ENCODE measurements at places on chromosomes 5 and 9. TPM values are rescaled to one million over a fixed set of nuclear protein-coding genes. Genes with fewer than 3 reads are reported as not detected.
A peak's percentile ranks its signal among the peaks of the same experiment; 100 is the strongest.

- no peak for DNase-seq
These were observed 97.6 kb upstream of the GRHPR start for GRCh38 chr9:37324691-37325490.

GRCh38 chr5:1794901-1795290 is 4.7 kb downstream of the MRPL36 start:
- DNase-seq = no peak

GRCh38 chr9:83144492-83144891 is 81.5 kb upstream of the RASEF start:
- DNase-seq = no peak

DNA sequence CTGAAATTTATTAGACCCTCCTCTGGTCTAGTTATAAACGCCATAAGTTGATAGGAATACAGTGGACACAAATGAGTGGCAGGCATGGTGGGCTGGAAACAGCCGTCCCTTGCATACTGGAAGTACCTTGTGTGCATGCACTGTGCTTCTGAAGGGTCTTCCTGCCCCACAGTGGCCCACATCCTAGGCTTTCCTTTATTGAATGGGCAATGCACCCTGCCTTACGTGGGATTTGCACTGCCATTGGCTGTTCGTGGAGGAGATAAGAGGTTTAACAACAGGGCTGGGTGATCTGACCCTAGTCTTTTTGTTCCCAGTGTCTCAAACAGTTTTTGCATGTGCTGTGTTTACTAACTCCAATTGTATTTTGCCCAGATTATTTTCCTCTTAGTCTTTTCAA is 480.8 kb downstream of the GADD45G start:
- DNase-seq = no peak

GRCh38 chr5:108505608-108506007 is 123.7 kb upstream of the FBXL17 start:
- no peak for DNase-seq

DNA sequence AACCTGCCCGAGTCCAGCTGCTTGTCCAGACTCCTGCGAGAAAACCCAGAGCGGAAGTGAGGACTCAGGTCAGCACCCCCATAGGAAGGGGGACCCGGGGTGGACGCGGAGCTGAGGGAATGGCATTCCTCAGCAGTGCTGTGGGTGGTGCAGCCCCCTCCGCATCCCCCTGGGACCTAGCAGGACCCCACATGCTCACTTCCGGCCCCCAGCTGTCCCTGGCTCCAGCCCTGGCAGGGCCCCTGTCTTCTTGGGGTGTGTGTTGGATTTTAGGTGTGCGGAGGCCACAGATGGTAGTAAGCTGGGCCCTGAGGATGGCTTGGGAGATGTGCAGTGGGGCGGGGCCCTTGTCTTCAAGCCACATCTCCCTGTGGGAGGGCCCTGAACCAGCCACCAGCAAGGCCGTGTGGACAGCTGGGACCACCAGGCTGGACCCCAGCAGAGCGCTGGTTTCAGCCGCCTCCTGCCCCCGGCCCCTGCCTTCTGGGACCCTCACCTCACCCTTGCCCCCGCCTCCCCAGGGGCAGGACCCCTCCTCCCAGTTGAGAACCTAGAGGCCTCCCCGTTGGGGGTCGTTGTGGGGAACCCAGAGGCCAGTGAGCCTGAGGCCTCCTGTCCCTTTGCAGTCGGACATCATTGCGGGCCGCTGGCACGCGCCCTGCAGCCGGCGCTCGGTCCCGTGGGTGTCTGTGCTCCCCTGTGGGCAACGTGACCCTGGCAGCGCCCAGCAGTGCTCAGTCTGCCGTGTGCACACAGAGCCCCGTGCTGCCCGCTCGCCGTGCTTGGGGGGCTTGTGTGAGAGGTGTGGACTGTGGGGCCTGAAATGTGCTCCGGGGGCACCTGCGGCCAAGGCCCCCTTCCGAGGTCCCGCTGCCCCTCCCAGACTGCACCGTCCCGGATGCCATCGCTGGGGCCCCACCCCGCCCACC is 10.8 kb upstream of the SLC9A3 start:
- no peak for DNase-seq

GRCh38 chr5:132777209-132778069 is at the start of gene SEPTIN8:
SEPTIN8 (minus strand) TSS chr5:132777239; CDS start chr5:132777137, 102 bp downstream.
- peak; percentile 80 for DNase-seq

DNA sequence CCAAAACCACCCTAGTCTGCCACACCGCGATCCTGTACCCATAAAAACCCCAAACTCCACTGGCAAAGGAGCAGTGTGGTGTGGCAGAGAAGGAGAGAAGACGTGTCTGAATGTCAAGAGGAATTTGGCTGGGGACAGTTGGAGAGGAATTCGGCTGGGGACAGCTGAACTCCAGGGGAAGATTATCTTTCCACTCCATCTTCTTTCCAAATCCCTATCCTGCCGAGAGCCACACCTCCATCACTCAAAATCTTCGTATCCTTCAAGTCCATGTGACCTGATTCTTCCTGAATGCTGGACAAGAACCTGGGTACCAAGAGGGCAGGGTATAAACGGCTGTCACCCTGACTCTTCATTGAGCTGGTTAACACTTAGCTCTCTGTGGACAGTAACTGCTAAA is 448.1 kb downstream of the ARHGEF28 start:
- no peak for DNase-seq

DNA sequence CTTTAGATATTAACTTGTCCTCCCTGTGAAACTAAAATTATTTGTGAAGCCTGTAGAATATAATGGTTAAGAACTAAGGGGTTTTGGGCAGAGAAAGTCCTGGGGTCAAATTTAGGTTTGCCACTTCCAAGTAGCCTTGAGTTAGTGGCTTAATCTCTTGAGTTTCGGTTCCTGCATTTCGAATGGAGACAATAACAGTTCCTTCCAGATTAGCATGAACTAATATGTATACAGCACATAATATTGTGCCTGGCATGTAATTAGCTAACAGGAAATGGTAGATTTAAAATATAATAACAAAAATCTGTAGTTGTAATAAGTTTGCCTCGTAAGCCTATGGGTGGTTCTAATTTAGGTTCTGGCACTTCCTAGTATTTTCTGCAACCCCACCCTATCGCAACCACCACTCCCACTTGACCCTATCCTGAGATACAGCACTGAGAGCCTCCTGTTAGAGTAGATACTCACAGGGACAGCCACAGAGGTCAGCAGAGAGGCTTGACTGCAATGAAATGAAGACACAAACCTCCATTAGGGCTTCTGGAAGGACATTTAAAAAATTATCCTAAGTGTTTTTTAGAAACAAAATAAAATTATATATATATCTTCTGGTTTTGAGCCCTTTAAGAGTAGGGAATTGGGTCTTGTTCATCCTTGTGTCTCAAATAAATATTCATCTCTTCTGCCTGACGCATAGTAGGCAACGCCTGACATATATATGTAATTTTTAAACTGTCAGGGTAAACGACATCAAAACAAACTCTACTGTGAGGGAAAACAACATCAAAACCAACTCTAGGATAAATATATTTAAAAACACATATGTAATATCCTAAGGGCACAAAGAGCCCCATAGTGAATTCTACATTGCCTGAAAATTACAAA is 8.5 kb downstream of the SPINK9 start:
- no peak for DNase-seq

DNA sequence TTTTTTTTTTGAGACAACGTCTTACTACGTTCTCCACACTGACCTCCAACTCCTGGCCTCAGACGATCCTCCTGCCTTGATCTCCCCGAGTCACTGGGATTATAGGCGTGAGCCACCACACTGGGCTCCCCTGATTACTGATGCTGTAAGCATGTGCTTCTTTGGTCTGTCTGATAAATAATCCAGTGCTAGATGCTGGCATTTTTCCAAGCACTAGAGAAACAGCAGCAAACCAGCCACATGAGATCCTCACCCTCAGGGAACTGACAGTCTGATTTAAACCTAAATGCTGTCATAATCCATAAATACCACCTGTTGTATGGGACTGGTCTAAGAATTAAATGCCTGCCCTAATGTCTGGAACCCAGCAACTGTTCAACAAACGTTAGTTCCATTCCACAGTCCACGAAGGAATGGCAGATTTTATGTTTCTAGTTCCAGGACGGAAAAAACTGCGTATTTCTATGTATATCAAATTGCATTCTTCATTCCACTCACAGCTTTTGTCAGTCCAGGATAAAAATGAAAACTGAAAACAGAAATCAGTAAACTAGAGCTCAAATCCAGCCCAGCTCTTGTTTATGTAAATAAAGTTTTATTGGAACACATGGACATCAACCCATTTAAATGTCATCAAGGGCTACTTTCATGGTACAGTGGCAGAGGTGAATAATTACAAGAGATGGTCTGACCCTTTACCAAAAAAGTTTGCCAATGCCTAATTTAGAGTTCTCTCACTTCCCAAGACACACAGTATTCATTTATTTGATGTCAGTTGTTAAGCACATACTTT is 20.1 kb downstream of the SLC35D2 start:
- no peak for DNase-seq

- no peak for DNase-seq
These were observed 67.5 kb downstream of the RGMB start for GRCh38 chr5:98840946-98841345.

GRCh38 chr9:93325307-93326035 is 126.0 kb upstream of the FAM120A start:
- DNase-seq = no peak

DNA sequence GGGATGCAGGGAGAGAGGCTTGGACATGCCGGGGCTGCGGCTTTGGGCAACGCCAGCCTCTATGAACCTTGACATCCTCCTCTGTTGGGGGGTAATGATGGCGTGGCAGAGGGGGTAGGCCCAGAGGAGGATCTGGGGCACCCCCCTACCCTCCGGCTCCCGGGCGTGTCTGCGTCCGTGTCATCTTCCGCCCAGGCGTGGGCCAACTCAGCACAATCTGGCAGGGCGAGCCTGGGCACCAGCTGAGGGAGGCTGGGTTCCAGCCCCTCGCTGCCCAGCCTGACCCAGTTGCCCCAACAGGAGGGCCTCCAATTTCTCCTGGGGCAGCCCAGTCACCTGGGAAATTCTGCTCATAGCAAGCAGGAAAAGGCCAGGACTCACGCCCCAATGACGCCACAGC is 62.9 kb upstream of the IL17B start:
- no peak for DNase-seq

Gene DMRT2
- polyA plus RNA-seq = not detected

Gene TXNDC8
- not detected for polyA plus RNA-seq

Gene BTNL3
- polyA plus RNA-seq = 121 TPM

Gene TAF11L10
- not detected for polyA plus RNA-seq

Gene NEUROG1
- not detected for polyA plus RNA-seq

Gene FCN2
- not detected for polyA plus RNA-seq

Gene ACTBL2
- polyA plus RNA-seq = not detected

Data from small intestine (tissue), 16 donors.